Renal cortex interstitium (tissue), 15 donors: ENCODE measurements at places on chromosomes 16 and 17.

- no peak for DNase-seq
Measured at GRCh38 chr16:84673203-84673535, 24.9 kb downstream of the KLHL36 start.

- DNase-seq, result no peak
Measured at GRCh38 chr17:64747938-64748540, 85.9 kb upstream of the SMURF2 start.

DNA sequence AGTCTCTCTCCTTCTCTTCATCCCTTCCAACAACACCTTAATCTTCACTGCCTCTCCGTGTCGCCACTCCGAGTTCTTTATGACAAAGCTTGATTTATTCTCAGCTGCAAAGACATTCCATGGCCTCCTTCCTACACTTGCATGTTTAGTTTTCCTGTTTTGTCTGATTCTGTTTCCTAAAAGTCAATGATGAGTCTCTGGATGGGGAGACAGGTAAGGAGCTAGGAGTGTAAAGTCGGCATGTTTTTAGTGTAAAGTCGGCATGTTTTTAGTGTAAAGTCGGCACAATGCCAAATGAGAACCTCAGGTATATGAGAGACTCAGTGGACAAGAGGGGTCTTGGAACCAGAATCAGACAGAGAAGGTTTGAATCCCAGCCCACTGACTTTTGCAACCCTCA is 362.3 kb upstream of the EEF2KMT start:
- no peak for DNase-seq

- no peak for DNase-seq
Measured at GRCh38 chr17:64148699-64149098, 18.8 kb upstream of the ERN1 start.

DNA sequence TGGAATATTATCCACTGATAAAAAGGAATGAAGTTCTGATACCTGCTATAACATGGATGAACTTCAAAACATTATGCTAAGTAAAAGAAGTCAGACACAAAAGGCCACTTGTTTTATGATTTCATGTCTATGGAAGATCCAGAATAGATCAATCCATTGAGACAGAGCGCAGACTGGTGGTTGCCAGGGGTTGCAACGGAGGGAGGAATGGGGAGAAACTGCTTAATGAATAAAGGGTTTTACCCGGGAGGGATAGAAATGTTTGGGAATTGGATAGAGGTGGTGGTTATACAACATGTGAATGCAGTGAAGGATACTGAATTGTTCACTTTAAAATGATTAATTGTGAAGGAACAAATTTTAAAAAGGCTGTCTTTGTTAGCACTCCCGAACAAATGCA is 30.2 kb downstream of the WDR59 start:
- no peak for DNase-seq

GRCh38 chr17:39405436-39405835 is 4.0 kb upstream of the FBXL20 start:
- DNase-seq, result no peak

DNA sequence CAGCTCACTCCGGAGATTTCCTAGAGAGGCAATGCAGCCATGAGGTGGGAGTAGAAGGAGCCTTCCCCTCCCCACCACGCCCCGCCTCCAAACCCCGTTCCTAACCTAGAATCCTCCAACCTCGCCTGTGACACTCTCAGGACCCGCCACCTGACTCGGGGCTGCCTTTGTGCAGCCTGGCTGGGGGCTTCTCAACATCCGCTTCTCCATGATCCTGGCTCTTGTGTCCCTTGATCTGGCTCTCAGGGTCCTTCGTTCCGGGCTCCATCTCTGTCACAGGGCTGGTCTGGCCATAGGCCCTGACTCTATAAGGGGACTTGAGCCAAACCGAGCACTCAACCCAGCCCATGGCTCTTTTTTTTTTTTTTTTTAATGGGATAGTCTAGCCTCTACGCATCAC is 24.3 kb downstream of the CDRT15 start:
- DNase-seq, result no peak

GRCh38 chr17:31535581-31535981 is 144.1 kb downstream of the RAB11FIP4 start:
- DNase-seq, result no peak

- DNase-seq, result no peak
Measured at GRCh38 chr16:49462362-49462988, 88.9 kb downstream of the C16orf78 start.

- DNase-seq, result no peak
Measured at GRCh38 chr17:39131616-39132015, 19.8 kb downstream of the PLXDC1 start.

GRCh38 chr17:27384726-27385125 is 71.5 kb upstream of the KSR1 start:
- no peak for DNase-seq

- DNase-seq, result no peak
Measured at GRCh38 chr17:78804777-78805176, 22.7 kb upstream of the CYTH1 start.

DNA sequence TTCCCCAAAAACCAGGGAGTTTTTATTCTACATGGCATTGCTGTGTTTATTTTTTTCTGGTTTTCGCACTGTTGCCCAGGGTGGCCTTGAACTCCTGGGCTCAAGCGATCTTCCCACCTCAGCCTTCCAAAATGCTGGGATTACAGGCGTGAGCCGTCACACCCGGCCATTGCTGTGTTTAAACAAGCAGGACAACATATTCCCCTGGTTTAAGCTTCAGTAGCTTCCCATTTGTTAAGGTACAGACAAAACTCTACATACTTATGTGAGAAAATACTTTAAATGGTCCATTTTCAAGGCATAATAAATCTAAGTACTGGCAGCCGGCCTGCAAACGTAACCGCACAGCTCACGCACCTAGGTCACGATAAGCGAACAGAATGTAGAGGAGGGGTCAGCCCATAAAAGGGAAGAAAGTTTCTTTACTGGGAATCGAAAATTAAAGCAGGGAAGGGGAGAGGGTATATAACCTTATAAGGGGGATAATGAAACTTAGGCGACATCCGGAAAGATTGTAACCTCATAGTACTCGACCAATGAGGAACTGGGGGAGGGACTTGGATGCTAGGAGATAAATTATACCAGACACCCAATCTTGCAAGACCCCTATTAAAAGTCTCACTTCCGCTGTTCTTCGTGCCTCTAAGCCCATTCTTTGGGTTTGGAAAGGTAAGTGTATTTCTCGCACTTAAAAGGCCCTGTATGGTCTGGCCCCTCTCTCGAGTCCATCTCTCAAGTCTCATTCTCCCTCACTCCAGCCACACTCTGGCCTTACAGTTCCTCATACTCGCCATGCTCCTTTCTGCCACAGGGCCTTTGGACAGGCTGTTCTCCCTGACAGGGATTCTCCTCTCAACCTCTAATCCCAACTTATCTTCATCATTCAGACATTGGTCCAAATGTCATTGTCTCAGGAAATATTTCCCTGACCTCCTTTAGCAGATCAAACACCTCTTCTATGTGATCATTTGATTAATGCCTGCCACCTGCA is 59.2 kb downstream of the TEX14 start:
- no peak for DNase-seq

- no peak for DNase-seq
Measured at GRCh38 chr17:31431852-31432658, 40.6 kb downstream of the RAB11FIP4 start.

GRCh38 chr17:50026837-50027171 is 29.1 kb upstream of the ITGA3 start:
- DNase-seq, result peak; percentile 68

DNA sequence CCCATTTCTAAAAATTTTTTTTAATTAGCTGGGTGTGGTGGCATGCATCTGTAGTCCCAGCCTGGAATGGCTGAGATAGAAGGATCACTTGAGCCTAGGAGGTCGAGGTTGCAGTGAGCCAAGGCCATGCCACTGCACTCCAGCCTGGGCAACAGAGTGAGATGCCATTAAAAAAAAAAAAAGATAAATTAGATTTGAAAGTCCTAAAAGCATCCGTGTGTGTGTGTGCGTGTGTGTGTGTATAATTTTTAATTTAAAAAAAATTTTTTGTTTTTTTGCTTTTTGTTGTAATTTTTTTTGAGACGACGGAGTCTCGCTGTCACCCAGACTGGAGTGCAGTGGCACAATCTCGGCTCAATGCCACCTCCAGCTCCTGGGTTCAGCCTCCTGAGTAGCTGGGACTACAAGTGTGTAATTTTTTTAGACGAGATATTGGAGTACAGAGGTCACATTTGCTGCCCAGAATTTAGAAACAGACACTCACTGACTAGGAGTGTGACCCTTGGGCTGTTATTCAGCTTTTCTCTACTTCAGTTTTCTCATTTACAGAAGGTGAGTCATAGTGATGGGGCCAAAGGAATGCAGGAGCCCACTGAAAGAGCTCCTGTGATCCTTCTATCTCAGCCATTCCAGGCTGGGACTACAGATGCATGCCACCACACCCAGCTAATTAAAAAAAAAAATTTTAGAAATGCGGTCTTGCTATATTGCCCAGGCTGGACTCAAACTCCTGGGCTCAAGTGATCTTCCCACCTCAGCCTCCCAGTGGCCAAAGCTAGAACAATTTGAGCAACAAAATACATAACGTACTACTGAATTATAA is 25.5 kb upstream of the TBX4 start:
- no peak for DNase-seq

GRCh38 chr17:83046448-83047181 is 32.8 kb upstream of the METRNL start:
- no peak for DNase-seq

- DNase-seq, result no peak
Measured at GRCh38 chr16:12310286-12310685, 333.8 kb downstream of the SNX29 start.

GRCh38 chr16:13866073-13866472 is 53.9 kb upstream of the ERCC4 start:
- peak; percentile 39 for DNase-seq

- no peak for DNase-seq
Measured at GRCh38 chr17:76261421-76262215, 3.5 kb upstream of the UBALD2 start.

DNA sequence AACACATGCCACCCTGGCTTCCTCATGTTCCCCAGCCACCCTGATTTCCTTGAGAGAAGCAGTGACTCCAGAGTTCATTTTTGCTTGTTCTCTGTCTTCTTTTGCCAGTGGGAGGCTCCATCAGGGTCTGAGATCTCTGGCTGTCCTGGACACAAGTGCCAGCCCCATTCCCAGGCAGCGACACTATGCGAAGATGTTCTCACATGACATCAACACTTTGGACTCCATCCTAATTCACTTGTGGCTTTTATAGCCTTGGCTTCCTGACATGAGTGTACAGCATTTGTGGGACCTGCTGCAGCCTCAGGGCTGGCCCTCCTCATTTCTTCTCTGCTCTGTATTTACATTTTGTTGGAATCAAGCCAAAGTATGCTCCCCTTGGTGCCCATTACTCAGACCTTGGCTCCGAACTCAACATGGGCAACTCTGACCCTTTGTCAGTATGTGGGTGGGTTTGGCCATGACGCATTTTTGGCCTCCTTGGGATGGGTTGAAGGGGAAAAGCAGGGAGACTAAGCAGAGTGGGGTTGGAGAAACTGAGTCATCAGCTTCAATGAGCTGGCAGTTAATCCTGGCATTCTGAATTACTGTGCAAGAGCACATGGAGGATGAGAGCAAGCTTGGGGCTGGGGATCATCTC is 119.0 kb upstream of the EEF2KMT start:
- DNase-seq, result no peak

GRCh38 chr17:73030501-73030921 is 62.0 kb downstream of the SLC39A11 start:
- no peak for DNase-seq

DNA sequence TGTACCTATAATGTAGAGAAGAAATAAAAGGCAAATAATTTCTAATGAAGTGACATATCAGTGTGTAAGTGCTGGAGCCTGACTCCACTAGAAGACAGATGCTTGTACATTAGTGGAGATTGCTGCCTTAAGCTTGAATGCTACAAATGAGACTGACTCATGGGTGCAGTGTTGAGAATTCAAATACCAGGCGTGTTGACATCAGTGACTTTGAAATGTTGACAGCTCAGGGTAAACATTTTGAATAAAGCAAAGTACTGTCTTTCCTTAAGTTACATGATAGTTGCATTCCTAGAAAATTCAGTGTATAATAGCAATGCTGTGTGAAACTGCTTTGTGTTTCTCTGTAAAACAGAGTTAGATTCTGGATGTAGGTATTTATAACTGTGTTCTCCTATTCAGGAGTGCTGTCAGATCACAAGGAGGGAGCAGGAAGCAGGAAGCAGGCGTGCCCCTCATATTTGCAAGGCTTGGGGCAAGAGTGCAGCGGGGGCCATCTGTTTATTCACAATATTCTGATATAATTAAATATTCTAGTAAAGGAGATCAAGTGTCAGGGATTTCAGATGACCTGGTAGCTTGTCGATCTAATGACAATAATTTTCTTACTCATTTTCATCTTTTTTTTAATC is 119.0 kb downstream of the SPECC1 start:
- DNase-seq, result no peak

GRCh38 chr17:70031341-70031740 is 43.7 kb upstream of the KCNJ16 start:
- no peak for DNase-seq

GRCh38 chr17:67041941-67042899 is 2.1 kb upstream of the CACNG1 start:
- DNase-seq, result no peak

GRCh38 chr16:3745751-3746355 is 28.5 kb upstream of the TRAP1 start:
- DNase-seq, result no peak

DNA sequence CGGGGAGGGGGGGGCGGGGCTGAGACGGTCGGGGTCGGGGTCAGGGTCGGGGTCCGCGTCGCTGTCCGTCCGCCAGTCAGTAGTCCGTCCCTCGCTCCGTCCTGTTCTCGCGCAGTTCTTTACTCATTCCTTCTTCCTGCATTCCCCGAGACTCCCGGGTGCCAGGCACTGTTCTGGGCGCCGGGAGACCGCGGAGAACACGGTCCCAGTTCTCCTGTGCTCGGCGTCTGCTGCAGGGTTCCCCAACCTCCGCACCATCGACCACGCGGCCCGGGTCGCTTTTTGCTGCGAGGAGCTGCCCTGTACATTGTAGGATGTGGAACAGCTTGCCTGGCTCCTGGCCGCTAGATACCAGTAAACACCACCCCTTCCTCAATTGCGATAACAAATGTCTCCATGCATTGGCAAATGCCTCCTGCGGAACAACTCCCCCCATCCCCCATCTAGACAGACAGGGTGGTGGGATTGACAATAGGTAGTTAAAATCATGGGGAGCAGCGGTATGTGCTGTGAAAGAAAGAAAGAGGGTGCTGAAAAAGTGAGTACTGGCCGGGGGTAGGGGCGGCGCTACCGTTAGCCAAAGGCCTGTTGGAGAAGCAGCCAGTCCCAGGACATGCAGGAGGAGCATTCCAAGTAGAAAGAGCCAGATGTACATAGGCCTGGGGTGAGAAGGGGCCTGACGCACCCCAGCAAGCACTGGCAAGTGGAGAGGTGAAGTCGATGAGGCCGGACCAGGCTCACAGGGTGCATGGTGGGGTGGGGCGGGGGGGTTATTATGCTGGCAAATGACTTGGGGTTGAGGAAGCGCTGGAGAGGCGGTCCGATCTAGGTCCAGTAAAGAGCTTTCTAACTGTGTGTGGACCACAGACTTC is 631 bp downstream of the TRAF7 start:
- no peak for DNase-seq
